ENCODE measurements at places on chromosomes 2 and 18.
A peak's percentile ranks its signal among the peaks of the same experiment; 100 is the strongest.

- DNase-seq = no peak
Measured at GRCh38 chr2:204670124-204670523, 124.8 kb downstream of the PARD3B start.

DNA sequence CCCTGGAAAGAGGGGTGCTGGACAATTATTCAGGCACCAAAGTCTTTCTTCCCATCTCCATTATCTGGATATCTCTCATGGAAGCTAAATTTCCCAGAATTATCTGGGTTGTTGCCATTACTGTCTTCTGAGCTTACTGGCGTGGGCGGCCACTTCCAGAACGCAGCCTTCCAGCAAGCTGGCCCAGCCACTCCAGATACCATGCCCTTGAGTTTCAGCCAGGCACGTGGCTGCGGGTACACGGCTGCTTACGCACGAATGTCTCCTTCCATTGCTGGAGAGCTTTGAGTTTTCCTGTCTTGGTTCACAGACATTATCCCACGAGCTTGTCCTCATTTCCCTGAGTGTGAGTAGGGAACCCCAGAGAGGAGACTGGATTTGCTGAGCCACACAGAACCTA is 32.7 kb downstream of the CELF4 start:
- no peak for DNase-seq

DNA sequence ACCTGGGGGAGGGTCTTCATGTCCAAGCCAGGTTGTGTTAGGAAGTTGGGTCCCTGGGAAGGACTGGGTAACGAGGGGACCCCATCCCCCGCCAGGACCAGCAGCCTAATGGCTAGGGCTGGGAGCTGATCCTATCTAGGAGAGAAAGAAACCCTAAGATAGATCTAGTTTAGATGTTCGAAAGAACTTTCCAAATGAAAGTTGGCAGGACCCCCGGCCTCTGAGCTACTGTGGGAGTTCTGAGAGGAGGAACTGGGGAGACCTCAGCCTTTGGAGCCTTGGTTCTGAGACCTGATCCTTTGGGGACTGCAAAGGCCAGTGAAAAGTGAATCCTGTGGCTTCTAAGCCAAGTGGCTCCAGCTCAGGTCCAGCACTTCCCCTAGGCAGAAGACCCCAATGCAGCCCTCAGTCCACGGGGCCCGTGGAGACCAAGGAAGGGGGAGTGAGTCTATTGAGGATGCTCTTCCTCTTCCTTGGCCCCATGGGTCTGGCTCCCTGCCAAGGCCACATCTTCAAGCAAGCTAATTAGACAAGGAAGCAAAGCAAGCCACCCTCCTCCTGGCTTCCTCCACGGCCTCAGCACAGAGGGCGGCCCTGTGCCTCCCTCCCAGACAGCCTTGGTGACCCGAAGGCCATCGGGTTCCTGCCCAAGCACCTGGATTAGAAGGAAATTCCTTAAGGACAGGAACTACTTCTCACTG is 23.5 kb downstream of the CCT7 start:
- no peak for DNase-seq

GRCh38 chr2:112482309-112483041 is 519 bp downstream of the TTL start:
- peak; percentile 67 for DNase-seq

Measured in spinal cord (tissue), 10 donors.